Activated CD8-positive, alpha-beta memory T cell treated with anti-CD3 and anti-CD28 coated beads for 36 hours (primary cell): ENCODE measurements at places on chromosomes 7 and 10. TPM values are rescaled to one million over a fixed set of nuclear protein-coding genes. Genes with fewer than 3 reads are reported as not detected.

Gene CUBN
- 0.59 TPM for total RNA-seq

Gene TMEM213
- total RNA-seq = not detected

Gene STEAP1B
- total RNA-seq = 0.23 TPM

Gene PSMA2
- total RNA-seq = 185 TPM

Gene OR13A1
- total RNA-seq = not detected

Gene NPTX2
- 0.13 TPM for total RNA-seq

Gene SFRP4
- total RNA-seq = not detected
